ENCODE measurements at places on chromosomes 6 and 20. TPM values are rescaled to one million over a fixed set of nuclear protein-coding genes. Genes with fewer than 3 reads are reported as not detected.

DNA sequence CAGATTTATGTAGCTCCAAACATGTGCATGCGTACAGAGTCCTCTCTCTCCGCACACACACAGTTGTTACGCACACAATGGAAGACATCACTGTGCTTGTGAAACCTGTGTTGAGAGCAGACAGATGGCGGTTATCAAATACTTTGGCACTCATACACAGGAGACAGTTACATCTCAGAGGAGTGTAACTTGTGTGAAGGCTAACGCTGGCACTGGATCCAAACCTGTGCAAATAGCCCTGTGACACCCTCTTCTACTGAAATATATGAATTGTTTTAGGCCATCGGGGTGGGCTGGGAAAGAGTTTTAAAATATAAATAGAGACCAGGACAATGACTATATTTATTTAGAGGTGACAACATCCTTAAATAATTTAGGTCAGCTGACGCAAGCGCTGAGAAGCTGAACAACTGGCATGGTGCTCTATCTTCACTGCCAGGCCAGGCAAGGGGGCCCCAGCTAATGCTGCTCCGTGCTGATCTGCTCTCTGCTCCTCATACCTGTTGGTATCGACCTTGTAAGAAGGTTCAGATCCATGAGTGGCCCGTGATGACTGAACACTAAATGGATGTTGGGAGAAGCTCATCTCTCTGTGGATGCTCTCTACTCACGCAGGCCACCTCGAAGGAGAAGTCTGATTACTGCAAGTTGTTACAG is 69.4 kb downstream of the FOXC1 start:
- DNase-seq = no peak

DNA sequence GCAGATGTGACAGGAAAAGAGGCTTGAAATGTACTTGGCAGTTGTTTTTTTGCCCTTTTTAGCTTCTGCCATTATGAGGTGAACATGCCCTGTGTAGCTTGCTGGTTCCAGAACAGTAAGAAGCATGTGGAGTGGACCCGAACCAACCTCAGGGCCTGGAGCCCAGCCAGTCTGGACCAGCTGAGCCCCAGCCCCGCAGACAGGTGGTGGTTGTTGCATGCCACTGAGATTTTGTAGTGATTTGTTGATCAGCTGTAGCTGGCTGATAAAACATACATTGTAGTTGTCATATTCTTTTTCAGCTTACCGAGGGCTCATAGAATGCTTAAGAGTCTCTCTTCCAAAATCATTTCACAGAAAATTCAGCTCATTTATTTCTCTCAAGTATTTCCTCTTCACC is 182.2 kb downstream of the FARS2 start:
- DNase-seq = no peak

DNA sequence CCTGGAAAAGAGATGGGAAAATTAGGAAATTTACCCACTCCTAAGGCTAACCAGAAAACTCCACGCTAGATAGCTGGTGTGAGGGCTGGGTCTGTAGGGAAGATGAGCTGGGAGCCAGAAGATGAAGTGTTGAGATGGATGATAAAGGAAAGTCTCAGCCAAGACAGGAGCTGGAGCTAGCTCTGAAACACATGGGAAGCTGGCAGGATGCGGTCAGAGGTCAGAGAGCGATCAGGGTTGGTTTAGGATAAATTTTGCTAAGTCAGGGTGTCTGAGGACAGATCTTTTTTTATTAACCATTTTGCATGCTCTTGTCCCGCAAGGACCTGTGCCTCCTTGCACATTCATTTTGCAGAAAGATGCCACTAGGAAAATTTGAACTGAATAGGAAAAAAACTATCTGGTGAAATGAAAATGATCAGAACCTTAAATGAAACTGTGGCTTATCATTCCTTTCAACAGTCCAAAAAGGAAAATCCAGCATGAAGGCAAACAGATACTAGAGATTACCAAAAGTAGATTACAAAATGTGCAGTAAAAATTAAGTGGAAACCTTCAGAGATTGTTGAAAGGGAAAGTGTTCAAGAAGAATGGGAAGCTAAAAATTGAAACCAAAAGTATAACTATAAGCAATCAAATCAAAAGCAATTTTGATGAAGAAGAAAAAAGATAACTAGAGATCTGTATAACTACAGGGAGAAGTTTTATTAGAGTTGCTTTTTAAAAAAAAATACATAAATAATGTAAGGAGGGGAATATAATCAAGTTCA is 10.7 kb upstream of the EDN1 start:
- no peak for DNase-seq

DNA sequence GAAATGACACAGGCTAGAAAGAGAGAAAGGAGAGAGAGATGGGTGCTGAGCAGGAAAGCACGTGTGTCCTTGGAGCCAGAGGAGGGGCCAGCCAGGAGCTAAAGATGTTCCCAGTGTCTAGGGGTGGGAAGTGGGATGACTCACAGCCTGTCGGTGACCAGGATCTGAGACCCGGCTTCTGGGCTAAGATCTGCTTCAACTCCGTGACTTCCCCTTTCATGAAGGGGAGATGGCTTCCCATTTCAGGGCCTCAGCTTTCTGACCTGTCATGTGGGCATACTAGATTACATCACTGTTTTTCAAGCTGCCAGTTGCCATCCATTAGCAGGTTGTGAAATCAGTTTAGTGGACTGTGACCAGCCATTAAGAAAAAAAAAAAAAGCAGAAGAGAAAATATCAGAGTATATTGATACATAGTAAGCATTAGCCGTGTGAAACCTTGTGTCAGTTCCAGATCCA is 5.4 kb downstream of the TGM3 start:
- no peak for DNase-seq

GRCh38 chr20:37729452-37729851 is 35.6 kb downstream of the CTNNBL1 start:
- no peak for DNase-seq

- no peak for DNase-seq
Observed at GRCh38 chr6:48928937-48929336, 534.1 kb downstream of the MMUT start.

- no peak for DNase-seq
Observed at GRCh38 chr6:165060720-165061119, 248.7 kb downstream of the C6orf118 start.

DNA sequence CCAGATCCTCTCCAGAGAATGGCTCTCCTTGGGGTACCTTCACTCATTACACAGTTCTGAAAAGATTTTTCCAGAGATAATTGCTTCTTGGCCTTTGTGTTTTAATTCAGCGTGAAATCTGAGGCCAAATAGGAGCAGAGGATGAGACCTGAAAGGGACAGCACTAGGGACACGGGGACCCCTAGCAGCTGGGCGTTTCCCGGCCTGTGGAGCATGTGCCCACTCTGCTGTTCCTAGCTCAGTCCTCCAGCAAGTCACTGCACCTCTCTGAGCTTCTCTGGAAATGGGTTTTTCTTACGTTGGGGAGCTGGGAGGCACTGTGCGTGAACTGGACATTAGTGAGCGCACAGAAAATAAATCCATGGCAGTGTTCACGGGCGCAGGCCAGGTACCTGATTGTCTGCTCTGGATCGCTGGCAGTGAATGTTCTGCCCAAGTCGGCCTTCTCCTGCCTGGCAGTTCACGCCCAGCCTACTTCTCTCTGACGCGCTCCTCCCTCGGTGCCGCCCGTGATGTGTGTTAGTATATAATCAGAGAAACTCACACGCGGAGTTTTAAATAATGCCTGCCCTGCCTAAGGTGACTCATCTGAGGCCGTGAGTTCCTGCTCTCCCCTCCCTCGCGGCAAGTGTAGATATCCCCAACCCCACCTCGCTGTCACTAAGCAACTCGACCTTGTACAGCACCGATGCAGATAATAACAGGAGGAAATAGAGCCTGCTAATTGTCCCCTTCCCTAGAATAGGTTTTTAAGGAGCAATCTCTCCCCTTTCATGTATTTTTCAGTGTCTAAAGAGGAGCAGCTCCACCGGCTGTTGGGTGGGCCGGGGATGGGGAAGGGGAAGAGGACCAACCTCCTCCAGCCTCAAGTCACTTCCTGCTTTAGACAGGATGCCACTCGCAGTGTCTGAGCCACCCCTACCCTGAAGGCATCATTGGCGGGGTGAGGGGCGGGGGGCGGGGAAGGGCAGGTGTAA is 2.7 kb upstream of the TUBB2A start:
- no peak for DNase-seq

GRCh38 chr6:35090734-35091133 is 50.4 kb downstream of the TCP11 start:
- DNase-seq = peak; percentile 56

- DNase-seq = peak; percentile 43
Observed at GRCh38 chr6:15365273-15365687, 119.4 kb downstream of the JARID2 start.

GRCh38 chr6:28474441-28475219 is 31.3 kb upstream of the ZSCAN23 start:
- no peak for DNase-seq

DNA sequence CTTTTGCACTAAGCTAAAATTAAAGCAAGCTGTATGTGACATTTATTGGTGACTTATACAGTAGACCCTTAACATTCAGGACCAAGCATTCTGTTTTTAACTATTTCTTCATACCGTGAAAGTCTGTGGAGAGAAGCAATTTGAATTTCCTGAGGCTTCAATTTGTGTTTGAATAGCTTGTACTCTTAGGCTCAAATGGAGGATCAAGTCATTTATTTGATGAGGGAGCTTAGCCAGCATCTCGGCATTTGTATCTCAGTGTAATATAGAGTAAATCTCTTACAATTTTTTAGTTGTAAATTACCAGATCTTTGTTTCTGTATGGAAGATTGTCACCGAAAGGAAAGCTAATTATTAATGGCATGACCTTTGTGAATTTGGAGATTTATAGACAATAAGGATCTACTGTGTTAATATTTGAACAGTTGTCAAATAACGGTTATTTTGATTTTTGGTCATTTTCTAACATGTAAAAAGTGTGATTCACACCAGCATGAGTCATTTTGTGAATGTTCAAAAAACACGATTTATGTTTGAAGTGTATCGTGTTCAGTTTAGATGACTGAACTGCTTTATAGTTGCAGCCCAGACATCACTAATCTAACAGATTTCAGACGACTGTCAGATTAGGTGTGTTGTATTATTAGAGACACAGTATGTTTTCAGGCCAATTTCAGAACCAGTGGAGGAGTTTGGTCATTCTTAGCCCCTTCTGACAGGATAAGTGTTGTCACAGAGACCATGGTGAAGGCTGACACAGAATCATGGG is 332.9 kb downstream of the CDKAL1 start:
- no peak for DNase-seq

GRCh38 chr6:28425944-28426541 is 17.2 kb downstream of the ZSCAN23 start:
- no peak for DNase-seq

GRCh38 chr6:136788069-136788902 is 4.0 kb downstream of the MAP3K5 start:
- DNase-seq = no peak

DNA sequence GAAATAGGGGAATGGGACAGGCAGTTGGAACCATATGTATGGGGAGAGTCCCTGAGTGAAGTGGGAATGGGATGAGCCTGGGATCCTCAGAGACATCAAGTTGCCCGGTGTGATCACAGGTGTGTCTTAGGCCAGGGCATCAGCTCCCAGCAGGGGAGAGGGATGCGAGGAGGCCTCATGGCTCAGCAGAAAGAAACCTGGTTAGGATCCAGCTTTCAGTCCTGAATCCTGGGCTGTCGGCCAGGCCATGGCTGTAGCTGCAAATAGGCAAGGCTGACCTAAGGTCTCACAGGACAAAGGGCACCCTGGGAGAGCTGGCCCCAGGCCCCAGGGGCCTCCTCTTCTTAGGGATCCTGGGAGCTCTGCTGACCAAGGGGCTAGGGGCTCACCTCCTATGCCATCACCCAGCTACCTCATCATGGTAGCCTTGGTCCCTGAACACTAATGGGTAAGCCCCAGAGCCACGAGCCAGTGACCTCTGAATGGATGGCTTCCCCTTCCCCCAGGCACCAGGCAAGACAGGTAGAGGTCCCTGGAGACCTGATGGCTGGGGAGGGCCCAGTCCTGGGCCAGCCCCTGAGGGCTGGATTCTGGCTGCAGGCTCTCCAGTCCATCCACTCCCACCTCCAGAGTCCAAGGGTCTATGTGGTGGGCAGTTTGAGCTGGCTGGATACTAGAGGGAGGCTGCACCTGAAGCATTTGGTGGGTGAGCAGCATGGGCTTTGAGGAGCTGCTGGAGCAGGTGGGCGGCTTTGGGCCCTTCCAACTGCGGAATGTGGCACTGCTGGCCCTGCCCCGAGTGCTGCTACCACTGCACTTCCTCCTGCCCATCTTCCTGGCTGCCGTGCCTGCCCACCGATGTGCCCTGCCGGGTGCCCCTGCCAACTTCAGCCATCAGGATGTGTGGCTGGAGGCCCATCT is at the start of gene SLC22A7:
Gene SLC22A7 (plus strand): TSS at position 617 of the 921 bp plus-strand sequence. CDS start 99 bp downstream, at position 716.
- no peak for DNase-seq

DNA sequence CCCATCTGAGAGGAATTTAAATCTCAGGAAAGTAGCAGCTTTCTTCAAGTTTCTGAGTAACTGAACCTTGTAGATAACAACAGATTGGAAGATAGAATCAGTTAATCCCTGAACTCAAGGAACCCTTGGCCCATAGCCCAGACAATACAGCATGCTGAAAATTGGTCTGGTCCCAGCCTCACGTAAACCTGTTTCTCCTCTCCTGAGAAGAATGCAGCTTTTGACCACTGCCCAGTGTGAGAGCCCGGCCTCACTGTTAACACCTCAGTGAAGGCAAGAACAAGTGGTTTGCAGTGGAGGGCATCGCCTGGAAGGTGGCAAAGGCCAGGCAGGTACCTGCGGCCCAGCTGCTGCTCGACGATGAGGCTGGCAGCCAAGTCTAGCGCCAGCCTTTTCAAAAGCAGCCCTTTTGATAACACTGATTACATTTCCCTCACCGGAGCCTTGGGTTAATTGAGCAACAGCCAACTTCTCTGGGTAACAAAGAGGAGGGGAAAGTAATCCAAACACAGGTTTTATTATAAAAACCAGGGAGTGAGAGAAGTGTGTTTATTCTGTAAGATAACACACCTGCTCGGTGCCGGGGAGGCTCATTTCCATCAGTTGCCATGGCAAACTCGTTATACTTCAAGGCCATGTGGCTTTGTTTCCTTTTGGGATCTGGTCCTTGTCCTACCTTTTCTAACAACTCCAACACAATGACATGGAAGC is 54.0 kb downstream of the TRAF3IP2 start:
- no peak for DNase-seq

- DNase-seq = no peak
Observed at GRCh38 chr20:43988451-43988850, 73.8 kb downstream of the TOX2 start.

- no peak for DNase-seq
Observed at GRCh38 chr6:161068321-161068741, 76.8 kb downstream of the MAP3K4 start.

The ECT2L gene
- 2.7 TPM for total RNA-seq

The SLC2A4RG gene
- total RNA-seq = 47.9 TPM

The WTAP gene
- total RNA-seq = 108 TPM

The BPIFB1 gene
- total RNA-seq = not detected

The DNAH8 gene
- not detected for total RNA-seq

The SIGLEC1 gene
- total RNA-seq = not detected

The FHL5 gene
- not detected for total RNA-seq

The CPXM1 gene
- 28.1 TPM for total RNA-seq

The ZDHHC14 gene
- total RNA-seq = 5.1 TPM
